BJ (cell line): ENCODE measurements at places on chromosomes 2 and 18. TPM values are rescaled to one million over a fixed set of nuclear protein-coding genes. Genes with fewer than 3 reads are reported as not detected.

The ATP6V1C2 gene
- polyA plus RNA-seq = 0.04 and 0.12 TPM in 2 replicates

The SCYGR3 gene
- polyA plus RNA-seq = not detected in 2 replicates

The CPLX4 gene
- polyA plus RNA-seq = not detected in 2 replicates

The COL3A1 gene
- polyA plus RNA-seq = 1,215 and 1,450 TPM in 2 replicates

The ALPP gene
- polyA plus RNA-seq = not detected in 2 replicates

The PROKR1 gene
- polyA plus RNA-seq = not detected in 2 replicates

The SERPINB3 gene
- not detected in 2 replicates for polyA plus RNA-seq

The SLC66A3 gene
- 54.9 and 64.4 TPM in 2 replicates for polyA plus RNA-seq

DNA sequence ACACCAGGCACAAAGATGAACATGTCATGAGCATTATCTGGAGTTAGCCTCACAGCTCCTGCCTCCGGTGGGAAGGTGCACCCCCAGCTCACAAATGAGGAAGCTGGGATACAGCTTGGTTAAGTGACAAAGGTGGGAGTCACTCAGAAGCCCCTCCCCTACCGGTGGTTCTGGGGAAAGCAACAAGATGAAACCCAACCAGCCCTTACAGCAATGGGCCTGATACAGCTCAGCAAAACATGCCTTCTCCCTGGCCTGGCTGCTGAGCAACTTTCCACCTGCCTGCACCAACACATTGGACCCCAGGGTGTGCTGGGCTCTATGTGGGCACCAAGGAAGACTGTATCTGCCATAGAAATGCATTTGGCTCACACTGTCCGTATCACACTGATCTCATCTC lies 113.2 kb downstream of the GYPC start:
- DNase-seq = no peak

- DNase-seq = no peak
Observed at GRCh38 chr2:154392256-154392655, 306.2 kb upstream of the KCNJ3 start.

DNA sequence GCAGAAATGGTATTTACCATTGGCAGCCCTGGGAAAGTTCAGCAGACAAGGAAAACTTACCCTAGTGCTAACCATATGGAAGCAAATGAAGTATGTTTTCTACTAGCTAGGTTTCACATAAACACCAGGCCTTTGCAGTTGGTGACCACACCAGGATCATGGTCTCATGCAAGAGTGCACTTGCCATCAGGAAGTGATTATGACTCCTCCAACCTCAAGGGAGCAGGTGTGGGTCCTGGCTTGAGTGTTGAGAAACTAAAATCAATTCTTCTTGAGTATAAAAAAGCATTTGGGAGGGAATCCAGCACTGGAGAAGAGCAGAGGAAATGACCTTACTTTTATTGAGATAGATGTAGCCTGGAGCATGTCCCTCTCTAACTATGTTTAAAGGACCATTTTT lies 56.8 kb upstream of the SPAG16 start:
- DNase-seq = no peak

DNA sequence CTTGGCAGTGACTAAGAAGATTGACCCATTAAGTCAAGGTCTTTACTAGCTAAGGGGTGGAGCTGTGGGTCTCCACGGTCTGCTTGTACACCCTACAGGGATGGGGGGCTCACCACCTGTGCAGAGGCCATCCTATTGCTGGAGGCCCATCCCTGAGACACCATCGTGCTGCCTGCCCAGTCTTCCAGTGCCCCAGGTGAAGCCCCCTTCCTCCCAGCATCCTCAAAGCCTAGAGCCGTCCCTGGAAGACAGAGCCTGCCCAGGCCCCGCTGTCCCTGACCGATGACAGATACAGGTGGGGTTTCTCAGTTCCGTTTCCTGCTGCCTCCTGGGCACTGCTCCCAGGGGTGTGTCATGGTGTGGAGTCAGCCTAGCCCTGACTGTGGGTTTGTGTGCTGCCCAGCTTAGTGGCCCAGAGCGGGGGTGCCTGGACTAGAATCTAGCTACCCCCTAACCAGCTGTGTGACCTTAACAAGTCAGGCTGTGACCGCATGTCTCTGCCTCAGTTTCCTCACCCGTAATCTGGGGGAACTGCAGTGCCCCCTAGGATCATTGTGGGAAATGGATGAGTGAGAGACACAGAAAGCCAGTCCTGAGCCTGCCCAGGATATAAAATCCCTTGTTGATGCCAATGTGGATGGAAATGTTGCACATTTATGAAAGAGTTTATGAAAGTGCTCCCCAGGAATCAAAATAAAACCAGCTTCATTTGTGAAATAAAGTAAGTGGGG lies 2.0 kb downstream of the OTOS start:
- DNase-seq = no peak

DNA sequence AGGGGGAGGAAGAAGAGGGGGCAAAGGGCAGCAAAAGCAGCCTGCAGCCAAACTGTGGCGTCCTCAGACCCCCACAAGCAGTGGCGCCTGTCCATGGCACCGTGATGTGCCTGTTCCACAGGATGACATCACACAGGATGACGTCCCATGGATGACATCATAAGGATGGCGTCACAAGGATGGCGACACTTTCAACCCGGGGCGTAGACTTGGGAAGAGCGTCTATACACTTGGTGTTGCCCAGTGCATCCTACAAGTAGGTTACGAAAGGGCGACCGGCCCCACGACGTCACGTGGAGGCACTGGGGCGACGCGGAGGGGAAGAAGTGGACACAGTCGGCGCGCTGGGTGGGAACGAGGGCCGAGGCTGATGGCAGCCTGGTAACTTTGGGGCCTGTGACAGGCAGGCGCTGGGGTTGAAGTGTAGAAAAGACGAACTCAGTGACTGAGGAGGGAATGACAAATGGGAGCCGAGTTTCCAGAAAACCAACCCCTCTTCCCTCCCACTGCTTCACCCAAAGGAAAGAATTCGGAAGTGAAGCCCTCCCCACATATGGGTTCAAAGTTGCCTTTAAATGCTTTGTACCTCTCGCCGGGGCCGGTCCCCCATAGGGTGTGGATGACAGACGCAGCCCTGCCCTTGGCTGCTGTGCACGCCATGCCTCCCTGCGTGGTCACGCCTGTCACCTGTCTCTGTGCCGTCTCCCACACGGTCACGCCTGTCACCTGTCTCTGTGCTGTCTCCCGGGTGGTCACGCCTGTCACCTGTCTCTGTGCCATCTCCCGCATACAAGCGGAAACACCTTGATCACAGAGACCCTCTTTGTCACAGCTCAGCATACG lies 13.4 kb upstream of the KCNG2 start:
- DNase-seq = no peak

- no peak for DNase-seq
Observed at GRCh38 chr18:28281400-28281799, 104.5 kb upstream of the CDH2 start.

- DNase-seq = no peak
Observed at GRCh38 chr18:3234457-3234856, 13.1 kb upstream of the MYL12A start.

GRCh38 chr2:147352264-147353071 lies 492.4 kb upstream of the ACVR2A start:
- DNase-seq = no peak

DNA sequence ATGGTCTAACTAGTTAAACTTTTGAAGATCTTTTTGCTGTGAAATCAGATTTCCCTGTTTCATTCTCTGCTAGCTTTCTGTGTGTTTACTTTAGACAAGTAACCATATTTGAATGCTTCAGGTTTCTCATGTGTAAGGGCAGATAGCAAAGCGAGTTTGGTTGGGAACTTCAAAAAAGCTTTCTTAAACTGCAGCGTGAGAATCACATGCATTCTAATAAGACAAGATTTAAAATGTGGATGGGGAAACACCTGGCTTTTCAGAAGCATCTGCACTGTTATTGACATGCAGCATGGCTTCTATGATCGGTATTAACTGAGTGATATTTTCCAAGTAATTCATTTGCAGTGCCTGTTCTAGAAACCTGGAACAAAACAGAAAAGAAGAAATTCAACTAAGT lies 119.3 kb downstream of the ABCA12 start:
- no peak for DNase-seq
